ENCODE measurements at places on chromosomes 11 and 22. TPM values are rescaled to one million over a fixed set of nuclear protein-coding genes. Genes with fewer than 3 reads are reported as not detected.
A peak's percentile ranks its signal among the peaks of the same experiment; 100 is the strongest.

Gene NAV2
- 67.7 TPM for total RNA-seq

DNA sequence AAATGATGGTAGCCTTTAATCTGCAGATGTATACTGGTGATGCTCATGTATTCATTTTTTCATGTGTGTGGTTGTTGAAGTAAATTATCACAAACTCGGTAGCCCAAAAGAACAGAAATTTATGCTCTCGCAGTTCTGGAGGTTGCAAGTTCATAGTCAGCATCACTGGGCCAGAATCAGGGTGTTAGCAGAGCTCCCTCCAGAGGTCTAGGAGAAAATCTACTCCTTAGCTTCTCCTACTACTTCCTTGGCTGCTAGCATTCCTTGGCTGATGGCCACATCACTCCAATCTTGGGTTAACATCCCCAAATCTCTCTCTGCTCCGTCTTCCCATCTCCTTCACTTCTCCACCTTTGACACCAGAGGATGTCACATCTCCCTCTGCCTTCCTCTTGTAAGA lies 45.3 kb upstream of the GALNT18 start:
- peaks cover 7% of the 10 kb centered on the region for H3K4me1 ChIP-seq
- no peak overlapping the region for H3K4me3 ChIP-seq
- no peaks in the 10 kb centered on the region for H3K36me3 ChIP-seq

- no peak for DNase-seq
- H3K4me1 ChIP-seq, result peaks cover 15% of the 10 kb centered on the region
- H3K27ac ChIP-seq, result no peak overlapping the region
Observed at GRCh38 chr11:64134963-64135362, 30.9 kb downstream of the MACROD1 start.

DNA sequence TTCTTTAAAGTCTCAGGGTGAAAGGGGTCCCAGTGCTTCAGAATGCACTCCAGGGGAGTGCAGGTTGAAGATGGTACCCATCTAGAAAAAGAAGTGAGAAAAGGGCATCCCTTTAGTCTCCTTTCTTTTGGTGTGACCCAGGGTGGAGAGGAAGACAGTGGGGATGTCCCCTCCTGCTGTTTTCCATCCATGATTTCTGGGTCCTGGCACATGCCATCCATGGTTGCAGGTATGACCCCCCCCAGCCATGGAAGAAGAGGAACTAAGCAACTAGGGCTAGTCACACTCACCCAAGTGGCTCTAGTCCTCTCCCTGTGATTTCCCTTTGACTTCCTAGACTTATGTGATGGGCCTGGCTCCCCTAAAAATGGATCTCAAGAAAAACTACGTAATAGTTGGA lies 15.9 kb upstream of the EI24 start:
- H3K4me1 ChIP-seq, result no peaks in the 10 kb centered on the region
- no peak for DNase-seq
- H3K27ac ChIP-seq, result no peak overlapping the region
- H3K36me3 ChIP-seq, result peaks cover 12% of the 10 kb centered on the region
- H3K27me3 ChIP-seq, result no peaks in the 10 kb centered on the region

GRCh38 chr11:97938789-97939188 lies 1082.0 kb upstream of the CNTN5 start:
- H3K27me3 ChIP-seq, result no peaks in the 10 kb centered on the region
- DNase-seq, result no peak
- no peak overlapping the region for H3K4me3 ChIP-seq
- no peaks in the 10 kb centered on the region for H3K4me1 ChIP-seq
- H3K27ac ChIP-seq, result no peak overlapping the region

Gene PRDM11
- 56.9 TPM for total RNA-seq

DNA sequence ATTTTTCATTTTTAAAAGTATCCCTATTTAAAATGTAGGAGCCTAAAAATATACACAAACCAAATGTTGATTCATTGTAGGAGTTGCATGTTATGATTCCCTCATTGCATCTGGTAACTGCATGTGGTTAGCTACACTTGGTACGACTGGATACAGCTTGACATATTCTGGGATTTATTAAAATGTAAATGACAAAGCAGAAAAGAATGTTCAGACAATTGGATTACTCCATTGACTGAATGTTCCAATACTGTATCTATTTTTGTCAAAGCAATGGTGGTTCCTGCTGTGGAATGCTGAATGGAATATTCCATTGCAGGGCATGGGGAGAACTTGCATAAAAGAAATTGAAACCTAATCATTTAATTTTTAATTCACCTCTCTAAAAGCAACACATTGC lies 30.8 kb downstream of the BLID start:
- no peak overlapping the region for H3K4me3 ChIP-seq
- DNase-seq, result no peak
- H3K36me3 ChIP-seq, result peaks cover 22% of the 10 kb centered on the region

DNA sequence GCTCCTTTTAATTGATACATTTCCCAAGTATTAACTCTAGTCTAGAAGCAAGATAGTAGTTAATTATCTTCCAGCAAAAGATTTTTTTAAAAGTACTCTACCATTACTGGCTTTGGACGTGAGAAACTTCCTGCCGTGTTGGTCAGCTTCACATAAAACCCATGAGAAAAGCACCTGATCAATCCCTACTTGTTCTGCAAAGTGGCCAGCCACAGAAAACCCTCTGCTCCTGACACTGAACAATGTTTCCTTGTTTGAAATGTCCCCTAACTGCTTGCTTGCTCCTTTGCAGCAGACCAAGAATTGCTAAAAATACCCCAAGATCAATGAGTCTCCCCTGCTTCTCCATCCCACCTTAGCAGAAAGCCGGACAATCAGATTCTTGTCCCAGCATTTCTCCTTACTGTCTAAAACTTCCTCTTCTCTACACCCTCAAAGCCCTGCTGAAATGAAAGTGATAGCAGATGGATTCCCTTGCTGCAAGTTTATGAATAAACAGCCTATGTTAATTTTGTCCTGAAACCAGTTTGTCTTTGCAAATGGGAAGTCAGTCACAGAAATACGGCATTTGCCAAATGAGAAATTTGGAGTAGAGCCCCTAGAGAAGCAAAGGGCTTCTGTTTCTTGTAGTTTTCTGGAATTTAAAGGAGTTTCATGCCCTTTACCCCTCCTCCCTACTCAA lies 207.1 kb upstream of the ARHGAP20 start:
- H3K27ac ChIP-seq, result no peak overlapping the region
- DNase-seq, result no peak
- no peaks in the 10 kb centered on the region for H3K36me3 ChIP-seq
- peaks cover 26% of the 10 kb centered on the region for H3K4me1 ChIP-seq
- H3K4me3 ChIP-seq, result no peak overlapping the region

Gene FAM227A
- 10.3 TPM for total RNA-seq

DNA sequence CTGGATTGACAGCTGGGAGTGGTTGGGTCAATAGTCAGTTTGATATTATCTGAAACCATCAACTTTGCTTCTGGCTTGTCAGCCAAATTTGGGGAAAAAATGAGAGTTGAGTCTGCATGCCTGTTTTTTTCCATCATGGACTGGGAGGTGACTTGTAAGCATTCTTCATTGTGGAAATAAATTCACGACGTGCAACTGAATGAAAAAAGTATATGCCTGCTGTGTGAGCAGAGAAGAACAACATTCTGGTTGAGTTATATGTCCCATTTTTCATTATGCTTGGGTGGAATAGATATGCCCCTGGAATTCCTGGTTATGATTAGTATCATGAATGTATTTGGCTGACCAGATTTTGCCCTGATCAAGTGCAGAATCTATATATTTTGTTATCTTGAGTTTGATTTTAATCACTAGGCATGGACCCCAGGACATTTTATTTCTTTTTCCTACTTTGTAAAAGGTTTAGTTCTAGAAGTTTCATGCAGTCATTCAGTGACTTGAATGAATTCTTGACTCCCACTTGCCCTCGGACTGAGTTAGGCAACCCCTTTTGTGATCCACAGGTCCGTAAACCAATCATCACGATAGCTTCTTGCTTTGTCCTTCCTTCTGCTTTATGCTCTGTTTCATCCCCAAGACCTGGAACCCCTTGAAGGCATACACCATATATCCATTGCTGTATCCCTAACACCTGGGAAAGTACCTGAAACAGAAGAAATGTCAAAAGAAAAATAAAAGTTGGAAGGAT lies 205.8 kb downstream of the NAV2 start:
- H3K27me3 ChIP-seq, result no peaks in the 10 kb centered on the region
- no peaks in the 10 kb centered on the region for H3K36me3 ChIP-seq
- no peak for DNase-seq
- H3K27ac ChIP-seq, result no peak overlapping the region
- H3K4me1 ChIP-seq, result peaks cover 37% of the 10 kb centered on the region

- peaks cover 21% of the 10 kb centered on the region for H3K36me3 ChIP-seq
- H3K27ac ChIP-seq, result no peak overlapping the region
- H3K4me1 ChIP-seq, result peaks cover 3% of the 10 kb centered on the region
- H3K4me3 ChIP-seq, result no peak overlapping the region
Observed at GRCh38 chr11:73121692-73122091, 20.4 kb downstream of the FCHSD2 start.

DNA sequence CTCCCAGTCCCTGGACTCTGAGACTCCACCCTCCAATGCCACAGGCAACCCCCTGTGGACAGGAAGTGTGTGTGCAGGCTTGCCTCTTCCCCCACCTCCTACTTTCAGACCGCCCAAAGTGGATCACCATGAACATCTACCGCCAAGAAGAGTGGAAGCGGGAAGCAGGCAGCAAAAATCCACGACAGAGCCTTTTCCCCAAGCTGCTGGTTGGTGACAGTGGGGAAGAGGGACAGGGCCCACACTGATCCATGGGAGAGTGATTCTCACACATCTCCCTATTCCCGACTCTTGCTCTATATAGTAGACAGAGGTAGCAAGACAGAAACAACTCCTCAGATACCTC lies 53.4 kb upstream of the SPATA19 start:
- no peak overlapping the region for H3K4me3 ChIP-seq
- no peak overlapping the region for H3K27ac ChIP-seq
- DNase-seq, result peak; percentile 11
- peaks cover 11% of the 10 kb centered on the region for H3K4me1 ChIP-seq

Gene LRRC56
- total RNA-seq, result 3.0 TPM

GRCh38 chr11:75570559-75571139 lies 8.6 kb downstream of the SERPINH1 start:
- no peak overlapping the region for H3K27ac ChIP-seq
- H3K27me3 ChIP-seq, result no peaks in the 10 kb centered on the region
- peaks cover 40% of the 10 kb centered on the region for H3K36me3 ChIP-seq
- no peak for DNase-seq
- H3K4me3 ChIP-seq, result no peak overlapping the region
- H3K4me1 ChIP-seq, result peaks cover 4% of the 10 kb centered on the region

Gene RASSF10
- 0.29 TPM for total RNA-seq

DNA sequence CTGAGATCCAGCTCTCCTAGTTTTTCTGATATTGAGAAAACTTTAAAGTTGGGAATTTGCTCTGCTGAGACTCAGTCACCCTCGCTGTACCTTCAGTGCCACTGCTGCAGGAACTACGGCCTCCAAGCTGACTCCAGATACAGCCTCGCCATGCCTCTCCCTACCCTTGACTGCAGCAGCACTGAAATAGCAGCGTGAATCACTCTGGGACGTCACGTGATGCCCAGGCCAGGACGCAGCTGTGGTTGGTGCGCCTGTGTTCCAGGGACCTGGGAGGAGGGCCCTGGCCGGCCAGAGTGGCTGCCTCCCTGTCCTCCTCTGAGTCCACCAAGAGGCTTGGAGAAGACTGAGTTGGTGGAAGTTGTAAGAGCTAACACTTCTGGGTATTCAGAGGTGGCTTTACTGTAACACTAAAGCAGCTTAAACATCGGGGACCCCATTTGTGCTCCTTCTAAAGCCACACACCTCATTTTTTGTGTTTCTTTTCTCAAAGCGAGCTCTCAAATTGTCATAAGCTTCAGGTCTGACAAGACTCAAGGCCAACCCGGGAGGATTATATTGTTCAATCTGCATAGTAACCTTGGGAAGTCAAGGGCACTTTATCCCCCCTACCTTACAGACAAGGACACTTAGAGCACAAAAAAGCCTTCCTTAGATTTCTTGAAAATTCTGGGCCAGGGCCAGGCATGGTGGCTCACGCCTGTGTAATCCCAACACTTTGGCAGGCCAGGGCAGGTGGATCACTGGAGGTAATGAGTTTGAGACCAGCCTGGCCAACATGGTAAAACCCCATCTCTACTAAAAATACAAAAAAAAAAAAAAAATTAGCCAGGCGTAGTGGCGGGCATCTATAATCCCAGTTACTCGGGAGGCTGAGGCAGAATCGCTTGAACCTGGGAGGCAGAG lies 4.2 kb upstream of the STIP1 start:
- peak overlapping the region; percentile 41 for H3K4me3 ChIP-seq
- DNase-seq, result peak; percentile 71
- H3K27me3 ChIP-seq, result no peaks in the 10 kb centered on the region
- peak overlapping the region; percentile 91 for H3K27ac ChIP-seq
- H3K4me1 ChIP-seq, result peaks cover 30% of the 10 kb centered on the region

GRCh38 chr11:66363187-66363601 lies 8.4 kb downstream of the SLC29A2 start:
- no peak for DNase-seq
- peaks cover 12% of the 10 kb centered on the region for H3K36me3 ChIP-seq
- no peaks in the 10 kb centered on the region for H3K27me3 ChIP-seq
- no peak overlapping the region for H3K27ac ChIP-seq
- no peaks in the 10 kb centered on the region for H3K4me1 ChIP-seq

Gene NDUFS8
- 125 TPM for total RNA-seq

DNA sequence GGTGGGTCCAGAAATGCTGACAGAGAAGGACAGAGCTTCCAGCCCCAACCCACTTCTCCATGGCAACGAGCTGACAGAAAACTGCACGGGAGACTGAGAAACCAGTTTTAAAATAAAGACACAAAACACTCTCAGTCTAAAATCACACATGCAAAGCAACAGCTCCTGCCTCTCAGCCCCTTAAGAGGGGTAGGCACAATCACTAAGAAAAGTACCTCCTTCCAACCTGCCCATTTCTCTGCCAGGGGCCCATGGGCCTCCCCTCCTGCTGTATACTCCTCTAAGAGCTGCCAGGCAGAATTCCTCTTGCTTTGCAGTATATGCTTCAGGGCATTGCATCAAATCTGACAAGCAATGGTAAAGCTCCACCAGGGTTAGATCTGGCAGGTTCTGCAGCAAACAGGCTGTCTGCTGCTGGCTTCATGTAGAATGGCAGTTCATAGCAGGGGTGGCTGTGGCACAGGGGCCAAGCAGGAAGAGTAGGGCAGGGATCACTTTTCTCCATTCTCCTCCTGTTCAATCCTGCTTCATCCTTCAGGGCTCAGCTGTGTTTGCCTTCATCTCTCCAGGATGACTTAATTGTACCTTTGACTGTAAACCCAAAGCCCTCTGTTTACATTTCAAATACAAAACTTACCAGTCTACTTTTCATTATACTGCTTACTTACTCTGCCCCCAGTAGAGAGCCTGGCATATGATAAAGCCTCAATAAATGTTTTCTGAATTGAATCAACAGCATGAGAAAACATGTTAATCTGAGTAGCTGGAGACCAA lies 77.7 kb downstream of the KCNC1 start:
- no peak overlapping the region for H3K4me3 ChIP-seq
- peak overlapping the region; percentile 92 for H3K27ac ChIP-seq
- no peak for DNase-seq
- no peaks in the 10 kb centered on the region for H3K36me3 ChIP-seq

- no peaks in the 10 kb centered on the region for H3K27me3 ChIP-seq
- H3K4me3 ChIP-seq, result no peak overlapping the region
- H3K36me3 ChIP-seq, result peaks cover 2% of the 10 kb centered on the region
- no peak for DNase-seq
- peak overlapping the region; percentile 51 for H3K27ac ChIP-seq
- peaks cover 31% of the 10 kb centered on the region for H3K4me1 ChIP-seq
Observed at GRCh38 chr11:78256962-78257361, 68.2 kb downstream of the USP35 start.

All from mesothelial cell of epicardium (in vitro differentiated cells).